ENCODE measurements at places on chromosomes 1 and 21. TPM values are rescaled to one million over a fixed set of nuclear protein-coding genes. Genes with fewer than 3 reads are reported as not detected.

DNA sequence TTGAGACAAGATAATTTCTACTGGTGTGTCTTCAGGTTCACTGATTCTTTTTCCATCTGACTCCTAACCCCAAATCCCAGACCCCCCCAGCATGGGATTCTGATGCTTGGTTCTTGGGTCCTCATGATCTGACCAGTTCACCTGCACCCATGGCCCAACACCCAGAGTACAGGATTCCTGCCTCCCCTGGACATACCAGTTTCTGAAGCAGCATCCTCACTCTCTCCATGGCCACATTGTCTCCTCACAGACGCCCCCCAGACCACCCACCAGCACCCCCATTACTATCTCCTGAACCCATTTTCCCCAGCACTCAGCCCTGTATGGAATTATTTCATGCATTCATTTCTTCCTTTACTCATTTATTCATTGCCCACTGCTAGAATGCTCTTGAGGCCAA, 864 bp upstream of the KRTAP12-3 start:
- no peak for DNase-seq

DNA sequence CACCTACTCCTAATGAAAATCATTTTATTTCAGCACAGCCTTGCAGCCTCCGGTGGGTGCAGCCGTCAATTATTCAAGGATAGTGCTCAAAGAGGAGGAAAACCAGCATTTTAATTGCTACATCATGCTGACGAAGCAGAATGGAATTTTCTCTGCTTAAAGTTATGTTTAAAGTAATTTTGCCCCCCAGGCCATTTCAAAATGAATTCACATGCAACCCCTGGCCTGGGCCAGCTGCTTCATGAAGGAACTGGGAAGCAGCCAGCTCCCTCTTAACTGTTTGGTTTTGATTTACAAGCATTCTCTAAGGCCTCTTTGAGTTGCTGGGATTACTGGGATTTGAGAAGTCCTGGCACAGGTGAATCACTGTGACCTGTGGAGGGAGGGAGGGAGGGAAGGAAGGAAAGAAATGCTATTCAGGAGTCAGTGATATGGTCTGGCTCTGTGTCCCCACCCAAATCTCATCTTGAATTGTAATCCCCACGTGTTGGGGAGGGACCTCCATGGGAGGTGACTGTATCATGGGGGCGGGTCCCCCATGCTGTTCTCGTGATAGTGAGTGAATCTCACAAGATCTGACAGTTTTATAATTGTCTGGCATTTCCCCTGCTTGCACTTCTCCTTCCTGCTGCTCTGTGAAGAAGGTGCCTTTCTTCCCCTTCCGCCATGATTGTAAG, 66.0 kb downstream of the PGBD5 start:
- peak; percentile 41 for DNase-seq

DNA sequence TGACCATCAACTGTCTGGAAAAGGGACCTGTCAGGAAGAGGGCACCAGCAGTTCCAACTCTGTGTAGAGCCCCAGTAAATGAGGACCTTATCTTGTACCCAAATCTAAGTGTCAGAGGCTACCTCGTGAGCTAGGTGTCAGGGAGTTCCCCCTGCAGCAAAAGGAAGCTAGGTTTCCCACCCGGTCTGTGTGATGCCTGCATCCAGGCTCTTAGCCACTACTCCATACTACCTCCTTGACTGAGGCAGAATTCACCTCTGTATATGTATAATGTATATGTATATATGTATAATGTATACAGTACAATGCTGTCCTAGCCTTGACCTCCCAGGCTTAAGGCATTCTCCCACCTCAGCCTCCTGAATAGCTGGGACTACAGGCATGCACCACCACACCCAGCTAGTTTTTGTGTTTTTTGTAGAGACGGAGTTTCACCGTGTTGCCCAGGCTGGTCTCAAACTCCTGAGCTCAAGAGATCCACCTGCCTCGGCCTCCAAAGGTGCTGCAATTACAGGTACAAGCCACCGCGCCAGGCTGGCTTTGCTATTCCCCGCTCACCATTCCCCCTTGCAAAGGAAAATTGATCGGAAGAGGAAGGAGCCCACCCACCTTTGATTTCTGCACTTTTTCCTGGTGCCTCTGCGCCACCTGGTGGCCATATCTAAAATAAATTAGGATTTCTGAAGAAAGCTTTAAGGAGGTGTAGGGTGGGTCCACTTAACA, 15.7 kb upstream of the LUZP1 start:
- no peak for DNase-seq

DNA sequence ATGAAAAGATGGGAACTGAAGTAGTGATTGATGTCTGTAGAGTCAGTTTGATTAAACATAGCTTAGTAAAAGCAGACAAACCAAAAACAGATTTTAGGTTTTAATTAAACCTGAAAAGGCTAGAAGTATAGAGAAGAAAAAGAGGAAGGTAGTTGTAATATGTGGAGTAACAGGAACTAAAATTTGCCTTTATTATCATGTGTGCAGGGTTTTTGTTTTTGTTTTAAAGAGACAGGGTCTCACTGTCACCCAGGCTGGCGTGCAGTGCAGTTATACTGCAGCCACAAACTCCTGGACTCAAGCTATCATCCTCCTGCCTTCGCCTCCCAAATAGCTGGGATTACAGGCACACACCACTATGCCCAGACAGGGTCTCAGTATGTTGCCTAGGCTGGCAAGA, 6.0 kb downstream of the TOR1AIP1 start:
- no peak for DNase-seq

DNA sequence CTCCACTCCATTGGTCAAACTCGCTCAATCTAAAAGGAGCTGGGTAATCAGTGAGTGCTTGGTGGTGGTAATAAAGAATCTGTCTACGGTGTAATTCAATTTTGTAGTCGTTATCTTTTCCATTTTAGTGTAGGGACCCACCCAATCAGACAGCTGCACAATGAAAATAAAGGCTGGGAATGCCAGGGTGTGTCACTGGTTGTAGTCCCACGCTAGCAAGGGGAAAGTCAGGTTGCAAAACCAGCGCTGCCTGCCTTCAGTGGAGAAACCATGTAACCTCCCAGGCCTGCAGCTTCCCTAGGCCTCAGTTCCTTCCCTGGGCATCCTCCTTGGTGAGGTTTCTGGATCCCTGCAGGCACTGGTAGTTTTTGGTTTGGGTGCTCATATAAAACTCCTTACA, 49.4 kb upstream of the PPP2R5A start:
- DNase-seq = no peak

GRCh38 chr1:14715266-14715665, 116.8 kb downstream of the KAZN start:
- no peak for DNase-seq

DNA sequence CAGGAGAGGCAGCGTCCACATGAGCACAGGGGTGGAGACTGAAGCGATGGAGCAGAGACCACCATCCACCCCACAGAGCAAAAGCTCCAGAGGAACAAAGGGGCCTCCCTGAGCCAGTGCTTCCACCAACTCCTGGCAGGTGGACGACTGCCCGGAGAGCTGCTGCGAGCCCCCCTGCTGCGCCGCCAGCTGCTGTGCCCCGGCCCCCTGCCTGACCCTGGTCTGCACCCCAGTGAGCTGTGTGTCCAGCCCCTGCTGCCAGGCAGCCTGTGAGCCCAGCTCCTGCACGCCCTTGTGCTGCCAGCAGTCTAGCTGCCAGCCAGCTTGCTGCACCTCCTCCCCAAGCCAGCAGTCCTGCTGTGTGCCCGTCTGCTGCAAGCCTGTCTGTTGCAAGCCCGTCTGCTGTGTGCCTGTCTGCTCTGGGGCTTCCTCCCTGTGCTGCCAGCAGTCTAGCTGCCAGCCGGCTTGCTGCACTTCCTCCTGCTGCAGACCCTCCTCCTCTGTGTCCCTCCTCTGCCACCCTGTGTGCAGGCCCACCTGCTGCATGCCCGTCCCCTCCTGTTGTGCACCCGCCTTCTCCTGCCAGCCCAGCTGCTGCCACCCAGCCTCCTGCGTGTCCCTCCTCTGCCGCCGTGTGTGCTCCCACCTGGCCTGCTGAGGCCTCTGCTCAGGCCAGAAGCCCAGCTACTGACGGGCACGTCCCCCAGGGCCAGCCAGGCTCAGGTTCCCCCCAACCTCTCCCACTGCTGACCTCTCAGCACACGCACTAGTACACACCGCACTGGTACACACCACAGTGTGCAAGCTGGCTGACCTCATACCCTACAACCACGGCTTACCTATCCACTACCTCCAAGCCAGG, 5.4 kb downstream of the KRTAP10-12 start:
- DNase-seq = no peak

DNA sequence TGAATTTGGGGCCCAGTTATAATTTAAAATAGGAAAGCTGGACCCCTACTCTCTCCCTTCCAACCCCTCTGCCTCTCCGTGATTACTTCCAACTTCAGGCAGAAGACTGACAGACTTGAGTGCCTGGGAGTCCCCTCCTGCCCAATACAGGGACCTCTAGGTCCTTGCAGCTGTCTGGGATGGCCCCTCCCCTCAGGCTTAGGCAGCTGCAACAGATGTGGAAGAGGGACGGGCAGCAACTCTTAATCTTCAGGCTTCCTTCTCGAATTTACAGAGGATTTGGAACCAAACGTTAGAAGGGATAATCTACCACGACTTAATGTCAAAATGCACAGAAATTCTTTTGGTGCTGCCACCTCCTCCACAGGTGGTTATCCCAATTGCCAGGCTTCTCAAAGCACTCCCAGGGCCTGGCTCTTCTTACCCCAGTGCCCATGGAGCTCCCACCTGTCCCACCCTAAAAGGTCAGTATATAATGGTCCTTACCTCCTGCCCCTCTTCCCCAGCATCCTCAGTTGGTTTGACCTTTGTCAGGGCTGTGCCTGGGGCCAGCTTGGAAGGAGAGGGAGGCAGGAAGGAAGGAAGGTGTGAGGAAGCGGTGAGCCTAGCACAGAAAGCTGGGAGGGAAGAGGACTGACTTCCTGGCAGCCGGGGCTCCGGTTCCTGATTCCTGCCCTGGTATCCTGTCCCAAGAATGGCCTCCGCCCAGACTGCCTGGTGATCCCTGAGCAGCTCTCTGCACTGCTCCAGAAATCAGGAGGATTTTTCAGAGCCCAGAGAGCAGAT, 2.8 kb downstream of the PEA15 start:
- DNase-seq = no peak

- DNase-seq = no peak
These were observed 248.4 kb downstream of the RHOU start for GRCh38 chr1:228983661-228984060.

GRCh38 chr1:183030053-183030452, 6.8 kb downstream of the LAMC1 start:
- no peak for DNase-seq

- DNase-seq = no peak
These were observed 55.5 kb upstream of the DYNLT5 start for GRCh38 chr1:66696771-66697170.

GRCh38 chr1:203835476-203835875, 25.9 kb upstream of the SNRPE start:
- no peak for DNase-seq

- DNase-seq = no peak
These were observed 99.8 kb downstream of the PTPN14 start for GRCh38 chr1:214451596-214451995.

DNA sequence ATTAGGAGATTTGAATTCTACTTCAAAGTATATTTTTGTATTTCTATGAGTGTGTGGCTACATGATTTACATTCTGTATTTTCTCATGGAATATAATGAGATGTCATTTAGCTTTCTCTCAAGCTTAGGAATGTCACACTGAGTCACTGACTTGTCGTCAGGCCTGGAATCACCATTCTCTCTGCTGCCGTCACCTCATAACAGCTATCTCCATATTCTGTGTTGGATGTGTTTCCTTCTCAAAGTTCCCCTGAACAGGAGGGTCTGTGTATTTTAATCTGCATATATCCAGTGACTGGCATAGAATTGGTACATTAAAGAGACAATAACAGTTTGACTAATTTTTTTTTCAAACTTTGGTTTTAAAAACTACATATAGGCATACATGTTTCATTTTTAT, 35.9 kb downstream of the LYPLAL1 start:
- no peak for DNase-seq

DNA sequence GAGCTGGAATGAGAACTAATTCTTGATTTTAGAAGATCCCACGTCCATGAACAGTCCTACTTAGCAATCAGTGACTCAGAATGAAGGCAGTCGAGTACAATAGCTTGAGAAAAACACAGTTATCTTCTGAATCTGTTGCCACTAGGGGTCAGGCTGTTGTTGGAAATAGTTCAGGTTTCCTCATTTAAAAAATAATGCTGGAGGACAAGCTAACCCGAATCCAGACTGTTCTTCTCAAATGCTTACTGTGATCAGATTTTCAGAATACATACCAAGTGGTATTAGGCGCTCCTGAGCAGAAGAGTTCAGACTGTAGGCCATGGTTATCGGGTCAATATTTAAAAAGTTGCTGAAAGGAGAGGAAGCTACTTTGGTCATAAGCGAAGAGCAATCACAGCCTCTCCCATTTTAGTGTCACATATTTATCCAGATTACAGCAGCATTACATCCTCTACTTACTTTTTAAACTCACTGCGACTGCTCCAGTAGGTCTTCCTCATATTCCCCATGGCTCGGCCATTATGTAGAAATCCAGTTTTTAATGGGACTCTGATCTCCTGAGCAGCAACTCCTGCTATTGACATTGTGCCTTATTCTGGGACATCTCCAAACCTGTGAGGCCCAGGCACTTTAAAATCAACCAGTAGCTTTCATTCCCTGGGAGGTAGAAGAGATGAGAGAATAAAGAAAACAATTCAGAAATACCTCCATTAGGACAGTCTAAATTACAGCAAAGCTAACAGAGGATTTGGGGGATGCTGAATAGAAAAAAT, 10.9 kb downstream of the ERRFI1 start:
- no peak for DNase-seq

GRCh38 chr21:39348040-39348354, 891 bp downstream of the HMGN1 start:
- no peak for DNase-seq

DNA sequence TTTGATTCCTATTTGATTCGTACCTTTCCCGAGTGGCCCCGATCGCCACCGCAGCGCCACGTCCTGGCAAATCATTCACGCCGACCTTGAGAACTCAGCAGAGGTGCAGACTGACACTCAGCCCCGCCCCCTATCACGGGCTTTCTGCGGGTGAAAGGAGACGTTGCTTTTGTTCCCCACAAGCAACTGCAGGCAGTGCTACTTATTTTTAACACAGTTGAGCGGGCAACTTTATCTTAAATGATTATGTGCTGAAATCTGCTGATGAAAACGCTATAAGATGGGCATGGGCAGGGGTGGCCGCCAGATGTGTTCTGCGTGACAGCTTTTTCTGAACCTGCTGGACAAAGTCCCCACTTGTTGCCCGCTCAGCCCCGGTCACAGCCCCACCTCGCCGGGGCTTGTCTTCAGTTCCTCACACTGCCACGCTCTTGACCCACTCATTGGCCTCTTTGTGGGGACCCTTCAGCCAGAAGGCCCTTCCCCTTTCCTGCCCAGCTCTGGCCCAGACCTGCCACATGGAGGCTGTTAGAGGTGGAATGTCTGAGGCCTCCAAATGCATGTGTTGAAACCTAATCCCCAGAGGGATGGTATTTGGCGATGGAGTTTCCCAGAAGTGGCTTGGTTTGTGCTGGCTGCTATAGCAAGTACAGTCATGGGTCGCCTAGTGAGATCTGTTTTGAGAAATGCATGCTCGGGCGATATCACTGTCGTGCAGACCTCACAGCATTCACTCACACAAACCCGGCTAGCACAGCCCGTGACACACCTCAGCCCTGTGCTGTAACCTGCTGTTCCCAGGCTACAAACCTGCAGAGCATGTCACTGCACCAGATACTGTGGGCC, 15.7 kb upstream of the PDXK start:
- no peak for DNase-seq

GRCh38 chr21:41152147-41152546, 15.8 kb upstream of the BACE2 start:
- DNase-seq = no peak

The LDLRAD2 gene
- not detected for total RNA-seq

The NFASC gene
- total RNA-seq = 1.6 TPM

The FCRL4 gene
- not detected for total RNA-seq

The PIK3CD gene
- 40.7 TPM for total RNA-seq

The DNAJC16 gene
- total RNA-seq = 21.7 TPM

The SVBP gene
- total RNA-seq = 39.7 TPM
